ENCODE measurements at places on chromosomes 3 and 15.

- peak; percentile 20 for DNase-seq
Observed at GRCh38 chr3:43217633-43218032, 68.7 kb upstream of the SNRK start.

DNA sequence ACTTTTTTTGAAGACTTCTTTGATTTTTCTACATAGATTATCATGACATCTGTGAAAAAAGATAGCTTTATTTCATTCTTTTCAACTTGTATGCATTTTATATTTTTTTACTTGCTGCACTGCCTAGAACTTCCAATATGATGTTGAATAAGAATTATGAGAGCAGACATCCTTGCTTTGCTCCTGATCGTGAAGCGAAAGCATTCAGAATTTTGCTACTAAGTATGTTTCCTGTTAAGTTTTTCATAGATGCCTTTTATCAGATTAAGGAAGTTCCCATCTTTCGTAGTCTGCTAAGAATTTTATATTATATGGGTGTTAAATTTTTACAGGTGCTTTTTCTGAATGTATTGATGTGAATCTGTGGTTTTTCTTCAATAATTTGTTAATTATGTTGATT, 163.4 kb upstream of the GADL1 start:
- DNase-seq, result no peak

GRCh38 chr3:192921793-192922192, 4.1 kb upstream of the MB21D2 start:
- DNase-seq, result no peak

DNA sequence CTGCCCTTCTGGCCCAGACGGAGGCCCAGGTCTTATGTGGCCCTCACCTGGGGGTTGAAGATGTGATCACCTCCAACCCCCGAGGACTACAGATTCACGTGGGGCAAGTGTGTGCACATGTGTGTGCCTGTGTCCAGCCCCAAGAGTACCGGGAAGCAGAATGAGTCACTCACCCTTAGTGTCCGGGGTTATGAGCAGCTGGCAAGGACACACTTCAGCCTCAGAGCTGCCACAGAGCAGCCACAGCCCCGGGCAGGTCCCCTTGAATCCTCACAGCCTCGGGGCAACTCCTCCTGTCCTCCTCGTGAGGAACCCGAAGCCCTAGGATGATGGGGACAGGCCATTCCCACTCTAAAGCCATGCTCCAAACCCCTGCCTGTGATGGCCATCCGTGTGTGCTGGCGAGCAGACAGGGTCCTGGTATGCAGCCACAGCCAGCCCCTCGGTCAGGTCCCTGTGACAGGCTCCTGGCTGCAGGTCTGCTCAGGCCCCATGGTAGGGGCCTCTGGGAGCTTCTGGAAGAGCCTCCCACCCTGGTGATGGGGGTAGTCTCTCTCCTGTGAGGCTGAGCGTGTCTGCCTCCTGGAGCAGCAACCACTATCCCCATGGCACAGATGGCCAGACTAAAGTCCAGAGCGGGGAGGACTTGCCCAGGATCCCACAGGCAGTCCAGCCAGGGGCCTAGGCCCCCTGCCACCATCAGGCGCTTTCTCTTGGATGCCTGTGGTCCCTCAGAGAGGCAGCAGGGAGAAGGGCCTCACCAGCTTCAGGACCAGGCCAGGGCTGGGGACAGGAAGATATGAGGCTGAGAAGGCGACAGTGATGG, 852 bp downstream of the STAB1 start:
- no peak for DNase-seq

Measured in liver (tissue), 10 donors.